ENCODE measurements at places on chromosomes 7 and 10.
A peak's percentile ranks its signal among the peaks of the same experiment; 100 is the strongest.

DNA sequence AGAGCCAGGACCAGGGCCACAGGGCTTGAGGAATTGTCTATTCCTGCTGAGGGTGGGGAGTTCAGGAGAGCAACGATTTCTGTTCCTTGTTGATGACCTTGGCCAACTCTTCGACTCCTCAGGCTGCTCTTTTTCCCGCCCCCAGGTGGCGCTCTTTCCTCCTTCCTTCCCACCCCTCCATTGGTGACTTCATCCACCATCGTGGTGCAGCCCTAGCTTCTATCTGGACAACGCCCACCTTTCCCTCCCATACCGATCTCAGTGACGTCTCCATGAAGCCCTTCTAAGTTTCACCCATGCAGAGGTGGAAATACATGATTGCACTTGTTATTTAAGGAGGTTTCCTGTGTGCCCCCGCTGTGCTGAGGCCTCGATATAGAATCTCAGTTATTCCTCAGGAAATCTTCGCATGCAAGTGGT is 22.1 kb upstream of the CARD11 start:
- DNase-seq = peak; percentile 46

DNA sequence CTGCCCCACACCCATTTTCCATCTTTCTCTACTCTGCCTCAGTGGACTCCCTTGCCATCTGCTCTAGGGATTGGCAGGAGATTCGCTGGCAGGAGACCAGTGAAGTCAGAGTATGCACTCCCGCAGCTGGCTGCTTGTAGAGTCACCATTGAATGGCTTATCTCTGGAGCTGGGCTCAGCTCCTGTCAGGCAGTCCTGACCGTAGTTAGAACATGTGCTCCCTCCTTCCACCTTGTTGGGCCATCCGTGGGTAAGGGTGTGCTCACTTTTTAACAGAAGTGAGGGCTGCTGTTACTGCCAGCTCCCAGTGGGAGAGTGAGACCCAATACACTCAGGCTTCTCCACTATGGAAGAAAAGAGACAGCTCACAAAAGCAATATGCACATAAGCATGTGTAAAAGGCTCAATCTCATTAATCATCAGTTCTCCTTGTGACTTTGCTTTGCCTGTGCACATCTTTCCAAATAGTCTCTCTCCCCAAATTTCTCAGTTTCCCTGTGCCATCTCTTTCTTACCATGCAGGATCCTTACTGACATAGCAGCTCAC is 773.3 kb downstream of the GRID1 start:
- DNase-seq = no peak

GRCh38 chr10:60893231-60893630 is 50.8 kb downstream of the RHOBTB1 start:
- no peak for DNase-seq

DNA sequence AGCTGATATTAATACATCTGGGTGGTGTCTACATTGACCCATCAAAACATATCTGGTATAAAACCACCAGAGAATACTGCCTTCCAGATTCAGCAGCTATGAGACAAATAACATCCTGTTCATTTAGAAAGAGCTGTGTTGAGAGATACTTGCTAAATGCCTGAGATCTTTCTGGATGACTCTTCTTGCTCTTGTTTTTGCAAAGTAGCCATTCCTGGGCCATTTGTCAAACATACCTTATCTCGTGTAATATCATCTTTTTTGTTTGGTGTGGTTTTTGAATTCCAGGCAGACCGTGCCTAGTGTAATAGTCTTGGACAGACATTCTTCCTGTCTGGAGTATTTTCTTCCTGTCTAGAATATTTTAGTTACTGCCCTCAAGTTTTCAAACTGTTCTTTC is 74.7 kb upstream of the PRR15 start:
- no peak for DNase-seq

GRCh38 chr10:18703521-18703920 is 44.3 kb downstream of the ARL5B start:
- no peak for DNase-seq

GRCh38 chr7:39631736-39632308 is 8.4 kb downstream of the RALA start:
- no peak for DNase-seq

GRCh38 chr7:12423355-12423996 is 19.8 kb upstream of the VWDE start:
- no peak for DNase-seq

DNA sequence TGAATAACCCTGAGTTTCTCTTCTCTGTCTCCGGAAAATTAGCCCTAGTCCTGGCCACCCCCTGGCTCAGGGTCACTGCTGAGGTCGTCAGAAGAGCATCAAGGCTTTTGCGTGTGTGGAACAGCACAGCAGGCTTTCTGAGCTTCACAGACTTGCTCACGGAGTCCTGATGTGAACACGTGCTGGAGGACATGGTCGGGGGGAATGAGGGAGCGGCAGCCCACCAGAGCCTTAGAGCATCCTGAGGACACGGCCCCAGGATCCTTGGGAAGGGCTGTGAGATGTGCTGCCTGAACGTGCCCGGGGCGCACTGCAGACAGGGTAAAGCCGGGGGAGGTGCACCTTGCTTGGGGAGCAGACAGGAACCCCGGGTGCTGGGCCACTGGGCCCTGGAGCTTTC is 28.8 kb downstream of the TMEM120A start:
- DNase-seq = peak; percentile 48

DNA sequence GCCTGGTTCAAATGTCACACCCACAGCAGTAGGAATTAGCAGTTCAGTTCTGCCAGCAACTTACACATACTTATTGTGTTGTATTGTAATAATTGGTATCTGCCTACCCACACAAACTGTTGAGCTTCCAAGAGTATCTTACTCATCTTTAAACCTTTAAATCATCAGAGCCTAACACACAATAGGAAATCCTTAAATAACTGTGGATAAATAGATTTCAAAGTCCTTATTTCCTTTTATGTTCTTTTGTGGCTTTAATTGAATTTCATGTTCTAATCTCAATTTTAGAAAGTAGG is 3.9 kb downstream of the CASD1 start:
- no peak for DNase-seq

GRCh38 chr10:5089865-5090264 is 4.3 kb upstream of the AKR1C3 start:
- DNase-seq = no peak

DNA sequence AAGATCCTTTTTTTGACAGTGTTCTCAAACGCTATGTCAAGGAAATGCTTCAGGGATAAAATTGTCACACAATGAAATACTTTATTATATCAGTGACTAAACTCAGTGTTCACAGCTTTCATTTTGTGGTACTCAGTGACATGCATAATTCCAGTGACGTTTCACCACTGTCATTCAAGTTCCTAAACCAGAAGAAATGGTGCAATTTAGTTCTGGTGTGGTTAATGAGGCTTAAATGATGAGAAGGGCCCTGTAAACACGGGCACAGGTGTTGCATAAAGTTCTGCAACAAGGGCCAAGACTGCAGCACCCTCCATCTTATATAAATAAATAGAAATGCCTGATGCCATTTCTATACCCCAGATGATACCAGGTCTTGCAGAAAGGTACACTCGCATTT is 1247.1 kb downstream of the GATA3 start:
- no peak for DNase-seq

DNA sequence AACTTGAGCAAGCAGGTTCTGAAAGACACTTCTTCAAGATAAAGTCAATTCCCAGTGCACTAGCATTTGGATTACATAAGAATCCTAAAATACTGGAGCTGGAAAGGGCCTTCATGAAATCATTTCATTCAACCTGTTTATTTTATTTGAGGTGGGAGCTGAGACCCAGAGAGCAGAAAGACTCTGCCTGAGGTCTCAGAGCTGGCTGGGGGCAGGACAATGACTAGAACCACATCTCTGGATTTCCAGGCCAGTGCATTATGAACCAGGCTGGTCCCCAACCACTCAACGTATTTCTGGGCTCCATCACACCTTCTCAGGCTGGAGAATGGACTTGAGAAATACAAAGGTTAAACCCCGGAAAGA is 8.4 kb downstream of the ANXA11 start:
- DNase-seq = no peak

GRCh38 chr7:1355568-1356340 is 103.5 kb downstream of the MICALL2 start:
- DNase-seq = peak; percentile 51

DNA sequence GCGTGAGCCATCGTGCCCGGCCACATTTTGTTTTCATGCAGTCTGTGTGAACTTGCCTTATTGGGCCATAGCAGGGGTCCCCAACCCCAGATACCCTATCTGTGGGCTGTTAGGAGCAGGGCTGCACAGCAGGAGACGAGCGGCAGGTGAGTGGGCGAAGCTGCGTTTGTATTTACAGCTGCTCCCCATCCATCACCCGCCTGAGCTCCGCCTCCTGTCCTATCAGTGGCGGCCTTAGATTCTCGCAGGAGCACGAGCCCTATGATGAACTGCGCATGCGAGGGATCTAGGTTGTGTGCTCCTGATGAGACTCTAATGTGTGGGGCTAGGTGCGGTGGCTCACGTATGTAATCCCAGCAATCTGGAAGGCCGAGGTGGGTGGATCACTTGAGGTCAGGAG is 293.9 kb downstream of the CAMK1D start:
- DNase-seq = no peak

DNA sequence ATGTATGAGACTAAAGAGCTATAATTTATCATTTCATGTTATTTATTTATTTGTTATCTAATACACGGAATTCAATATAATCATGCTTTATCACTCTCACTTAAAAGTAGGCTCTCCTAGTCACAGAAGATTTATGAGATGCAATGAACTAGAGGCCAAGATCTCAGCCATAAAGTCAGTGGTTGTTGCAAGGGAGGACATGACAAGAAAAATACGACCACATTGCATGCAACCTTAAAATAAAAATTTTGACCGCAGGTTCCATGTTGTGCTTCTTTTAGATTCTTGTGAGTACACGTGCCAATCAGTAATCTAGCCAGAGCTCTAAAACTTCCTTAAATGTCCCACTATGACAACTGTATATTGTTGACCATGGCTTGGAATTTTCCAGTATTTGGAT is 75.9 kb upstream of the SP8 start:
- DNase-seq = no peak

- no peak for DNase-seq
Measured at GRCh38 chr7:29976673-29977415, 12.8 kb downstream of the SCRN1 start.

Measured in SK-N-SH (cell line).